ENCODE measurements at places on chromosomes 2 and 18.

DNA sequence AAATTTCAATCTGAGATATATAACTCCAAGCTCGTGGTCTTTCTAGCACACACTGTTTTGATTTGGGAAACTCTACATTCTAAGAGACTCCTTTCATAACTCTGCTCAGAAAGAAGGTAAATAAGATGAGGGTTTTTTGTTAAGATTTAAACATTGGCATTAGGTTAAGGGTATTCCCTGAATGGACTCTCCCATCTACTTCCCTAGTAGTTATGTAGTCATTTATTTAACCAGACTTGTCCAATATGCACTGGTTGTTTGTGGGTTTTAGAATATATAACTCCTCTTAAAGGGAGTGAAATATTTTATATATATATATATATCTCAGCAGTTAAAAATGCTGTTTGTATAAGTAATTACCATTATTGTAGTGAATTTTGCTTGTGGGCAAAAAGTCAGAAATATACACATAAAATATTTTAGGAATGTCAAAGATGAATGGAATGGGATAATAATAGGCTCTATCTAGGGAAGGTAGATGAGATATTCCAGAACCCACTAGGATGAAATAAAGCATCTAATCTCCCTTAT lies 61.5 kb upstream of the WDR75 start:
- no peak for DNase-seq

DNA sequence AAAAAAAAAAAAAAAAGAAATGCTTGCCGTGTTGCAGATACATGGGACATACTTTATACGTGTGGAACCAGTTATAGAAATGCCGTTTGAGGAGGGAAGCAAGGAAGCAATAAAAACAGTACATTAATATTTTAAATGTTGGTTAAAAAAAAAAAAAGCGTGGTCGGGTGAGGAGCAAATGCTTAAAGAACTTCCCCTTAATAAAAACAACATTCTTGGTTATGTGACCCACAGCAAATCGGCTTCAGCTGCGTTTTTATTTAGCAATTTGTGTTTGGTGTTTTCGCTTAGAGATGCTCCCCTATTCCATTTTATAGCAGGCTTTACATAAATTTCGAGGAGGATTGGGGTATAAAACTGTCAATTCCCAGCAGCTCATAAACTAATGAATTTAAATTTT lies 223.6 kb downstream of the LRRTM1 start:
- no peak for DNase-seq

DNA sequence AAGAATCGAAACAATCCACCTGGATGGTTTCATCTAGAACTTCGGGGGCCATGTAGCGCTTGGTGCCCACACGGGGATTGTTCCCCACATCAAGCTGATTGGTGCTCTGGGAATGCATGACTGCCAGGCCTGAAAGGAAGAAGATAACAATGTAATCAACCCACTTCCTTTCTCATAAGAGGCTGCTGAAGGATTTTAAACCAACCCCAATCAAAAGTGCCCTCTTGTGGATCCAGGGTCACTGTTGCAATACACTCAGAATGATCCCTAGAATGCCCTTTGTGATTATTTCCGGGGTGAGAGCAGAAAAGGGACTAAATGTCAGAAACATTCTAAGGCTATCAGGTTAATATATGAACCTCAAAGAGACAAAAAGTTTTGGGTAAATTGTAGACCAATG lies 115.2 kb downstream of the ACVR1 start:
- no peak for DNase-seq

DNA sequence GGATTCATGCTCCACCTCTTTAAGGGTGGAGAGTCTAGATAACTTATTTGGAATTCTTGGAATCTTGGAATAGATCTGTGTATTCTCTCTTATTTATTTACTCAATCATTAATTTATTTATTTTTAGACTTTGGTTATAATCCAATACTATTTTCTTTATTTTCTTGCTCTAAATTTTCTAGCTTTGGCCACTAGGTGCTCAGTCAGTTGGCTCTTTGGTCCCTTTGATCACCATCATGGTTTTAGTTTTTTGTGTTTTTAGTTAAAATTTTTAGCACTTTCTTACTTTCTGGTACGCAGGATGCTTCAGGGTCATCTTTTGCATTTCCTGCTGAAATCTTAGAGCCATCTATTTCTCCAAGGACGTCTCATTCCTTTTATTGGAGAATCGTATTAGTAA lies 5.2 kb upstream of the PLEK start:
- DNase-seq = no peak

GRCh38 chr18:58180738-58181353 lies 136.8 kb downstream of the NEDD4L start:
- DNase-seq = no peak

Data from heart left ventricle (tissue), 16 donors.